ENCODE measurements at places on chromosomes 6 and 20.

DNA sequence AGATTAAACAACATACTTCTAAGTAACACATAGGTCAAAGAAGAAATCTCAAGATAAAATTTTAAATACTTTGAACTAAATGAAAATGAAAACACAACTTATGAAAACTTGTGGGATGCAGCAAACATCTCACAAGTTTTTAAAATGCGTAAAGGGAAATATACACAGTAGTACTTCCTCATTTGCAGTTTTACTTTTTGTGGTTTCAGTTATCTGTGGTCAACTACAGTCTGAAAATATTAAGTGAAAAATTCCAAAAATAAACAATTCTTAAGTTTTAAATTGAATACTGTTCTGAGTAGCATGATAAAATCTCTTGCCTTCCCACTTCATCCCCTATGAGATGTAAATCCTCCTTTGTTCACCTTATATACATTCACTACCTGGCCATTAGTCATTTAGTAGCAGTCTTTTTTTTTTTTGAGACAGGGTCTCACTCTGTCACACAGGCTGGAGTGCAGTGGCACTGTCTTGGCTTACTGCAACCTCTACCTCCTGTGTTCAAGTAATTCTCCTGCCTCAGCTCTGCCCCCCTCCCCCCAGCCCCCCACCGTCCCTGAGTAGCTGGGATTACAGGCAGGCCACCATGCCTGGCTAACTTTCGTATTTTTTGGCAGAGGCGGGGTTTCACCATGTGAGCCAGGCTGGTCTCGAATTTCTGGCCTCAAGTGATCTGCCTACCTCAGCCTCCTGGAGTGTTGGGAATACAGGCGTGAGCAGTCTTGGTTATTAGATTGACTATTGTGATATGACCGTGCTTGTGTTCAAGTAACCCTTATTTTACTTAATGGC lies 154.6 kb upstream of the AHI1 start:
- no peak for DNase-seq

- DNase-seq: peak; percentile 92
These were observed at the start of gene TSPYL1 for GRCh38 chr6:116279232-116280160. Gene TSPYL1 (minus strand): TSS chr6:116279930. CDS start chr6:116279830, 100 bp downstream.

GRCh38 chr6:43720999-43721398 lies 33.4 kb upstream of the MRPS18A start:
- no peak for DNase-seq

DNA sequence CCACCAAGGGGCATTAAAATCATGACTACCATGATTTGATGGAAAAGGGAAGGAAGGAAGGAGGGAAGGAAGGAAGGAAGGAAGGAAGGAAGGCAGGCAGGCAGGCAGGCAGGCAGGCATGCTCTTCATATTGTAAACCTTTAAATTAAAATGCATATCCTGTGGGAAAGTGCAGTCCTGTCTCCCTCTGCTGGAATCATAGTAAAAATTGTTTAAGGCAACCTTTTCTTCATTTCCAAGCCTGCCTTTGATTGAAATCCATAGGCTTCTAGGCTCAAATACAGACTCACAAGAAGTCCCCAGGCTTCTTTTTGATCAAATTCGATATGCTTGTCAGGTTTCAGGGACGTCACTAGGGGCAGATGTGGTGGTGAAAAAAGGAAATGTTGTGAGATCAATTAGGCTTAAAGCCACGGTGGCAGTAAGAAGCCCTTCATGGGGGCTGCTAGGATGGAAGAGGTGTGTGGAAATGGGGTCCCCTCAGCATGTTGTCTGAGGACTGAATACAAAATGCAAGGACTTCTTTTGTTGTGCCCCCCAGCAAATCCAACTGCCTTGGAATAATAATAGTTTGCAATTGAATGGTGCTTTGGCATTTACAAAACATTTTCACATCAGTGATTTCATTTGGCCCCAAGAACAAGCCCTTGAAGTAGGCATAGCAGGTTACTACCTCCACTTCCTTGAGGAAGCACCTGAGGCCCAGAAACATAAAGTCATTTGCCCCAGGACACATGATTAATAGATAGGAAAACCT lies 25.6 kb upstream of the GABRR1 start:
- DNase-seq: no peak

- no peak for DNase-seq
These were observed 6.1 kb downstream of the NFATC2 start for GRCh38 chr20:51536116-51537069.

DNA sequence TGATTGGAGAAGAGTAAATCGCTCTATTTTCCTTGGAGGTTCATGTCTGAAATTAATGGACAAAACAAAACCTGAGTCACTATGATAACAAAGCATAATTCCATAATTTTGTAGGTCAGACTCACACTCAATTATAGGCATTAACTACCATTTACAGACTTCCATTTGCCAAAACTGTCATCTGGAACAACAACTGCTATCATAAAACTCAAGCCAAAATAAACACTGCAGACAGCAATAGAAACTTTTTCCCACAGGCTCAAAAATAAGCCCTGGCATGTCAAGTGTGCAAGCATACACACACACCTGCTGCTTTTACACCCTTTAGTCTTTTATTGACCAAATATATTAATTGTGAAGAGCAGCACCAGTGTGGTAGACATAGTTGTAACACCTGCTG lies 7.1 kb downstream of the MRPS10 start:
- DNase-seq: no peak

- no peak for DNase-seq
These were observed 47.0 kb downstream of the MYH7B start for GRCh38 chr20:35002426-35003210.

GRCh38 chr6:27672113-27672799 lies 199.4 kb upstream of the ZNF184 start:
- DNase-seq: no peak

- DNase-seq: no peak
These were observed 83.2 kb downstream of the MANEA start for GRCh38 chr6:95660544-95660943.

DNA sequence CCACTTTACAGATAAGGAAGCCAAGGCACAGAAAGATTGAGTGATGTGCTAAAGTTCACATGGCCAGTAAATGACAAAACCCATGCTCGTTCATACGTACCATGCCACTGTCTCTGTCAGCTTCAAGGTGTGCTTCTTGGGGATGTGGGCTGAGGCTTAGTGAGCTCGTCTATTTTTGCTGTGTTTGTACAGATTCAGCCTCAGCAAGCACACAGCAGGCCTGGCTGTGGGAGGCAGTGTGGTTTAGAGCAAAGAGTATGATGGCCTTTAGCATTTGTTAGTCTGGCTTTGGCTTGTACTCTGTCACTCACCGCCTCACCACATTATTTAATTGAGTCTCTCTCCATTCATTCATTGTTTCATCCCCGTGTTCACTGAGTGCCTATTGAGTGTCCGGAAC lies 55.3 kb downstream of the BMP6 start:
- no peak for DNase-seq

- no peak for DNase-seq
These were observed 241.8 kb upstream of the MMS22L start for GRCh38 chr6:97524811-97525210.

GRCh38 chr20:38970302-38970701 lies 8.2 kb downstream of the DHX35 start:
- DNase-seq: no peak

GRCh38 chr6:5936140-5936539 lies 70.6 kb downstream of the NRN1 start:
- no peak for DNase-seq

GRCh38 chr20:47241345-47241781 lies 115.1 kb downstream of the ZMYND8 start:
- DNase-seq: no peak

DNA sequence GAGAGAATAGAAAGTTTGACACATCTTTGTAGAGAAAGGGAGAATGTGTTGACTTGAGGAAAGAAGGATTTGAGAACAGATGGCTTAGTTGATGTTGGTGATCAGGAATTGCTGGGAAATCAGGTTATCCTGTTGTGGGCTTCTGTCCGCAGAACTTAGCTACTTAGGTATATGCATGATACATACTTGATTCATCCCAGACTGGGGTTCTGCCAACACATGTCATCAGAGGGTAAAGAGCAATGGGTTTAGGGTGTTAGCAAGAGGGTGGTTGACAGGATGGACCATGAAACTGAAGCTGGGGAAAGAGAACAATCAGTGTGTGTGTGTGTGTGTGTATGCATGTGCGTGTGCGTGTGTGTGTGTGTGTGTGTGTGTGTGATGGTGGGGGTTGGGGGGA lies 50.6 kb upstream of the NELFCD start:
- no peak for DNase-seq

GRCh38 chr6:35893246-35893645 lies 27.7 kb downstream of the SRPK1 start:
- no peak for DNase-seq

- no peak for DNase-seq
These were observed 343.5 kb downstream of the TAF4 start for GRCh38 chr20:61722146-61722678.

DNA sequence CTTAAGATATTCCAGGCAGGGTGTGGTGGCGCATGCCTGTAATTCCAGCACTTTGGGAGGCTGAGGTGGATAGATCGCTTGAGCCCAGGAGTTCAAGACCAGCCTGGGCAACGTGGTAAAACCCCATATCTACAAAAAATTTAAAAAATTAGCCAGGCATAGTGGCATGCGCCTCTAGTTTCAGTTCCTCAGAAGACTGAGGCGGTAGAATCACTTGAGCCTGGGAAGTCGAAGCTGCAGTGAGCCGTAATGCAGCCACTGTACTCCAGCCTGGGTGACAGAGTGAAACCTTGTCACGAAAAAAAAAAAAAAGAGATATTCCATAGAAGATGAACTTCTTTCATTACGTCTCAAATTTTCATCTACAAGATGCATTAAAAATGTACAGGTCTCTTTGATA lies 46.7 kb upstream of the ISM1 start:
- no peak for DNase-seq

GRCh38 chr6:167793421-167793820 lies 33.3 kb upstream of the AFDN start:
- DNase-seq: no peak

GRCh38 chr20:36851490-36851889 lies 24.4 kb upstream of the TLDC2 start:
- DNase-seq: no peak

DNA sequence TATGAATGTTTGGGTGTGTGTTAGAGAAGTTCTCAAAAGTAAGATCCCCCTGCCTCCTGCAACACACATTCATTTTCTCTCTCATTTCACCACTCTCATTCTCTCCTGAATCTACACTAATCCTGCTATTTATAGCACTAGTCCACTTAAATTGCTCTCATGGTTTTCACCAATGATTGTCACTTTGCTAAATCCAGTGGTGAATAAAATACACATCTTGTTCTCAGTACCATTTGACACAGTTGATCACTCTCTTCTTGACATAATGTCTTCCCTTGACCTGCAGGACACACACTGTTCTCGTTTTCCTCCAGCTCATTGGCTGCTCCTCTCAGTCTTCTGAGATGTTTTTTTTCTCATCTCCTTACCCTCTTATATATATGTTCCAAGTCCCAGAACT lies 32.1 kb downstream of the TENT5A start:
- no peak for DNase-seq

DNA sequence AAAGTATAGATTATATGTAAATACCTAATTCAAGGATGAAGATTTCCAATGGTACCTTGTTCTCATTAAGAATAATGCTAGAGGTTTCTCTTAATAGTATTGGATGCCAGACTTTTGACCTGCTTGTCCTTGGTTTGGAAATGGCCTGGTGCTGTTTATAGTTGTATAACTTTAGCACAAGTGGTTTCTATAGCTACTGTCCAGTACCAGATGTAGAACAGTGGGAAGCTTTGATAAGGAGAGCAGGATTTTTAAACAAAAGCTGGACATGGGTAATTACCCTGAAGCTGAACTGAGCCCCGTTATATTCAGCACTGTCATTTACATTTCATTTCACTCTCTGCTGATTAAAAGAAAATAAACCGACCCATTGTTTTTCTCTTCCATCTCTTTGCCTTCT lies 43.7 kb downstream of the TRMT11 start:
- no peak for DNase-seq

DNA sequence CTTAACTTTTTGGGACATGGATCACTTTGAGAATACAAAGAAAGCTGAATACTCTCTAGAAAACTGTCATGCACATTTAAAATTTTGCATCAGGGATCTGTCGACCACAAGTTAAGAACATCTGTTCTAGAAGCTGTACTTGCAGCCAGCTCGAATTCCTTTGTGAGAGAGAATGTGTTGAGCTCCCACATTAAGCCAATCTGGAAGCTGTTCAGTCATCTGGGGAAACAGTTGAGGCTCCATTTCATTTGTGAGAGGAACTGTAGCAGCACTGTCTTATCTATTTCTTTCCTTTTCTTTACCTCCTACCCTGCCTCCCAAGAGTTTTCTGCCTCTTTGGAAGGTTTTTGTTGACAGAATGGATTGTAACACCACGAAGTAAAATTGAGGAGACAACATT lies 50.8 kb downstream of the KAT14 start:
- DNase-seq: no peak

GRCh38 chr6:41637194-41638001 lies 870 bp upstream of the MDFI start:
- DNase-seq: no peak

GRCh38 chr6:55642366-55642765 lies 63.4 kb upstream of the HMGCLL1 start:
- DNase-seq: no peak

DNA sequence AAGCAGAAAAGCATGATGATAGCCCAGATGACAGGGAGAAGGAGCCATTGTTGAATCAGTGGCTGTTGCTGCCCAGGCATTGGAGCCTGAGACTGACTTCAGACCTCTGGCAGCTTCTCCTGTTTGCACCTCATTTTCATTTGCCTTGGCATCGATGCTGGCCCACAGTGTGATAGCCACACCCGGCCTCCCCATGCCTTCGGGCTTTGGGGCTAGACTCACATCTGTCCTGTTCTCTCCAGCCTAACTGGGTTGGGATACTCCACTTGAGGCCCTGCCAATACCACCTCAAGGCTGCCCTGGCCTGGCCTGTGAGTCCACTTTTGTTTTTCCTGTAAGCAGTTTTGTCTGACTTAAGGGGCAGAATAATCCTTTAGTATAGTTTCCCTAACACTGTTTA lies 140.4 kb downstream of the UST start:
- no peak for DNase-seq

GRCh38 chr6:159739341-159739740 lies 12.0 kb downstream of the WTAP start:
- DNase-seq: no peak

DNA sequence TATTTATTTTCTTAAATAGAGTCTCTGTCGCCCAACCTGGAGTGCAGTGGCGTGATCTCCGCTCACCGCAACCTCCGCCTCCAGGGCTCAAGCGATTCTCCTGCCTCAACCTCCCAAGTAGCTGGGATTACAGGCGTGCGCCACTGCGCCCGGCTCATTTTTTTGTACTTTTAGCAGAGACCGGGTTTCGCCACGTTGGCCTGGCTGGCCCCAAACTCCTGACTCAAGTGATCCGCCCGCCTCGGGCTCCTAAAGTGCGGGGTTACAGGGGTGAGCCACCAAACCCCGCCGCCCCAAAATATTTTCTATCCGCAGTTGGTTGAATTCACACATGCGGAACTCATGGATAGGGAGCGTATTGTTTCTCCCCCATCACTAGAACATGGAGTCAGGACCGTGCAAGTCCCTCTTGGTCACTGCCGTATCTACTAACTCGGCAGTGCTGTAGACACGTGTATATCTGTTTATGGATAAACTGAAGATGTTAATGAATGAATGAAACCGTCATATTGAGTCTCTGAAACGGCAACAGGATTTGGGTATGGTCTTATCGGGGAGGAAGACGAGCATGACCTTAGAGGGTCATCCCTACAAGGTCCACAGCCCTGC lies 904 bp downstream of the MKKS start:
- DNase-seq: no peak

- DNase-seq: no peak
These were observed 2.8 kb upstream of the TOMM6 start for GRCh38 chr6:41784581-41785171.
